ENCODE measurements at places on chromosomes 12 and 14.

DNA sequence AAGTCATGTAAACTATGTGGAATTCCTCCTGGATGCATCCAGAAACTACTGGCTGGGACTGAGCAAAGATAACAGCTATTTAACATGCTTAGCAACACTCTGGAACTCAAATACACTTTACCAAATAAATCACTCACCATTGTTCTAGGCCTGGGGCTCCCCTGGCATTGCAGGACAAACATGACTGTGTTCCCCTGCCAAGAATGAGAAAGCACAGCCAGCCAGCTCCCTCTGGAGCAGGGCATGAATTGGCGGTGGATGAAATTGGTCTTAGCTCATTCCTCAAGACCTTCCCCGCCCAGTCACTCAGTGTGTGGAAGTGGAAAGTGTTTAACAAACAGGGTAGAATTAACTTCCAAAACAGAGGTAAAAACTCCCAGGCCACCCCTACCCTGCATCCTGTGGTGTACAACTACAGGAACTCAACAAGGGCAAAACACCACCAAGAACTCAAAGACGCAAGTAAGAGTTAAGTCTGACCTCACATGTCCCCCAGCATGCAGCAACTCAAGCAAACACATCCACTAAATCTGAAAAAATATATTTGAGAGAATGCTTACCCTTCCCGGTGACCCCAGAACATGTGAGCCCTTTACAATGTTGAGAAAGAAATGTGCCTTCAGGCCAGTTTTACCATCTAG is 58.4 kb upstream of the BDKRB2 start:
- no peak for DNase-seq

- no peak for DNase-seq
Measured at GRCh38 chr14:53002576-53002975, 51.7 kb upstream of the FERMT2 start.

GRCh38 chr14:91980157-91980556 is 32.7 kb upstream of the FBLN5 start:
- DNase-seq, result no peak

DNA sequence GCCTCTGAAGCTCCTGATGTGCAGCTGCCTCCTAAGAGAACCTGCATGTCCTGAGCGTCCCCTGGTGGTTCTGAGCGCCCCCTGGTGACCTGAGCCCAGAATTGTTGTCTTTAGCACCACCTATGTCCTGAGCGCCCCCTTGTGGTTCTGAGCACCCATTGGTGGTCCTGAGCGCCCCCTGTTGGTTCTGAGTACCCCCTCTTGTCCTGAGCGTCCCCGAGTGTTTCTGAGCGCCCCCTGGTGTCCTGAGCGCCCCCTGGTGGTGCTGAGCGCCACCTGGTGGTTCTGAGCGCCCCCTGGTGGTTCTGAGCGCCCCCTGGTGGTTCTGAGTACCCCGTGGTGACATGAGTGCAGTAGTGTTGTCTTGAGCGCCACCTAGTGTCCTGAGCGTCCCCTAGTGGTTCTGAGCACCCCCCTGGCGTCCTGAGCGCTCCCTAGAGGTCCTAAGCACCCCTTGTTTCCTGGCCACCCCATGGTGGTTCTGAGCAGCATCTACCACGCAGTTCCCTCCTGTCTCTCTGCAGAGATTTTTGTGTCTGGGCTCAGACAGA is 782.5 kb downstream of the TMEM121 start:
- peak; percentile 78 for DNase-seq

GRCh38 chr14:68468437-68469207 is 324.2 kb downstream of the ZFP36L1 start:
- peak; percentile 22 for DNase-seq

DNA sequence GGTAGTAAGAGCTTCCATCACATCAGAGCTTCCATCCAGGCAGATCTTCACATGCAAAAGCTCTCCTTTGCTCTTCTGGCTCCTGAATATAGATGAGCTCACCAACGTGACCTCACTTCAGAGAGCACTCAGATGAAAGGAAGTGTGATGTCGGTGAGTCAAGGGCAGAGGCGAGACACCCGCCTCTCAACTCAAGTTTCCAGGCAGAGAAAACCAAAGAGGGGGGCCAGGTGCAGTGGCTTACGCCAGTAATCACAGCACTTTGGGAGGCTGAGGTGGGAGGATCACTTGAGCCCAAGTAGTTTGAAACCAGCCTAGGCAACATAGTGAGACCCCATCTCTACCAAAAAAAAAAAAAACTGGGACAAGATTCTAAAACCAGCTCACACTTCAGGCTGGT is 126.9 kb downstream of the DUSP6 start:
- peak; percentile 74 for DNase-seq

DNA sequence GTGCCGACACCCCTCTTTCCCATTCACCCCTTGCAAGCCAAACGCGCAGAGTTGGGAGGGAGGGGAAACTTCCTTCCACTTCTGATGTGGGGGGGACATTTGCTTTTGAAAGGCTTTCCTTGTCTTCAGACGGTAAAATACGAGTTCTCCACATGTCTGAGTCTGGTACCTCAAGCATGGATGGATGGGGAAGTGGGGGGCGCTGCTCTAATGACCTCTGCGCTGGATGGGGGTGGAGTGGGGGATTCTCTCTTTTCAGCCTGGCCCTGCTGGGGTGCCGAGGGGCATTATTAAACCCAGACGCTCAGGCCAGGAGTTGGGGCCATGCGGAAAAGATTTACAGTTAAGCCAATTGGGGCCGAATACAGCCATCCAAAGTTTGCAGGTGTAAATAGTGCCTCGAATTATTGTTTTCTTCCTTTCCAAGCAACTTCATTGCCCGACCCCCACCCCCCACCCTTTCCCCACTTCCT is 9.1 kb upstream of the TBX3 start:
- no peak for DNase-seq

GRCh38 chr12:91811481-91812287 is 334.0 kb downstream of the BTG1 start:
- DNase-seq, result peak; percentile 83

GRCh38 chr12:2191534-2192153 is 138.9 kb downstream of the CACNA1C start:
- no peak for DNase-seq

DNA sequence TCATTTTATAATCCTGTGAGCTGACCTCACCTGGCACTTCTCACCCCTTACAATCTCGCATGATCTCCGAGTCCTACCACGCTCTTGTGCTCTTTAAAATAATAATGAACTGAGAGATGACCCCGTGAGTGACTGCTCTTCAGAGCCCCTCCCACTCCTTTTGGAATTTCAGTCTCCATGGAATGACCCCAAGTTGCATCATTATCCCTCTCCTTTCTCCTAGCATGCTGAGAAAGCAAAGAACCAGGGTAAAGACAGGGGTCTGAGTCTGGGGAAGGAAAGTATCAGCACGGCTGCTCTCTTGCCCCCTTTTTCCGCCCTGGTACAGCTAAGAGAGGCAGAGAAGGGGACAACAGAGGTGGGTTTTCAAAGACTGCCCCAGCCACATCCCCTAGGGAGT is 178.3 kb upstream of the PLEKHA5 start:
- DNase-seq, result no peak

DNA sequence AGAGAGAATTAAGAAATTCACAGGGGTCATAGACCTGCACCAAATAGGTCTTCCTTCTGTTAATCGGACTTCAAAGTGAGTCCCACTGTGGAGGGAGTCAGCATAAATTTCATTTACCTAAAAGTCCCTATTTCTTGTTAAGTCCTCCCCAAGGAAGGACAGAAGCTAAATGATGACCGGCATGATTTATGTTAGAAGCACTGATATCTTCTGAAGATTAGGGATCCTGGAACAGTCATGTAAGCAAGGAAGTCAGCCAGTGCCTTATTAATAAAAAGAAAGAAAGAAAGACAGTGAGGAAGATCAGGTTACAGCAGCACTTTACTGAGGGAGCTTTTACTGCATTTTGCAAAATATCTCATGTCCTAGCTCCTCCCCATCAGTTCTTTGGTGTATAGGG is 287.5 kb downstream of the FOXG1 start:
- DNase-seq, result no peak

GRCh38 chr14:65040666-65041433 is 54.2 kb downstream of the FNTB start:
- DNase-seq, result no peak

DNA sequence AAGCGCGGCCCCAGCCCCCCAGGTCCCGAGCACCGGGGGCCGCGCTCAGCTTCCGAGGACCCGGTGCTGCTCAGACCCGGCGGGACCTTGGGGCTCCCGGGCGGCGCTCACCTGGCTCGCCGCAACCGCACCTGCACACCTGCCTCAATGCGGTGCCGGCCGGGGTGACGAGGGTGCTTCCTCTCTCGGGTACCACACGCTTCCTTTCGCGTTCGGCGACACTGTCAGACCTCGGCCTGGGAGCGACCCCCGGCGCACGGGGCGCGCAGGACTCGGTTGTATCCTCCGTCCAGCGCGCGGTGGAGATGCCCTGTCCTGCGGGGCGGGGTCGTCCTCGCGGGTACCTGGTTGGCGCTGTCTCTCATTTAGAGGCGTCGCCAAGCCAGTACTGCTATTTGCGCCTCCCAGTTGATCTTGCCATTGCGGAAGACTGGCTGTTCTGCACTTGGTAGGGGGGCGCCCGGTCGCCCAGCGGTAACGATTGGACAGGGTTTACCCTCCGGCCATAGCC is 718 bp downstream of the PACS2 start:
- peak; percentile 62 for DNase-seq

- DNase-seq, result no peak
Measured at GRCh38 chr14:55458800-55459515, 18.5 kb upstream of the TBPL2 start.

GRCh38 chr14:98912655-98913054 is 359.3 kb downstream of the BCL11B start:
- DNase-seq, result peak; percentile 44

DNA sequence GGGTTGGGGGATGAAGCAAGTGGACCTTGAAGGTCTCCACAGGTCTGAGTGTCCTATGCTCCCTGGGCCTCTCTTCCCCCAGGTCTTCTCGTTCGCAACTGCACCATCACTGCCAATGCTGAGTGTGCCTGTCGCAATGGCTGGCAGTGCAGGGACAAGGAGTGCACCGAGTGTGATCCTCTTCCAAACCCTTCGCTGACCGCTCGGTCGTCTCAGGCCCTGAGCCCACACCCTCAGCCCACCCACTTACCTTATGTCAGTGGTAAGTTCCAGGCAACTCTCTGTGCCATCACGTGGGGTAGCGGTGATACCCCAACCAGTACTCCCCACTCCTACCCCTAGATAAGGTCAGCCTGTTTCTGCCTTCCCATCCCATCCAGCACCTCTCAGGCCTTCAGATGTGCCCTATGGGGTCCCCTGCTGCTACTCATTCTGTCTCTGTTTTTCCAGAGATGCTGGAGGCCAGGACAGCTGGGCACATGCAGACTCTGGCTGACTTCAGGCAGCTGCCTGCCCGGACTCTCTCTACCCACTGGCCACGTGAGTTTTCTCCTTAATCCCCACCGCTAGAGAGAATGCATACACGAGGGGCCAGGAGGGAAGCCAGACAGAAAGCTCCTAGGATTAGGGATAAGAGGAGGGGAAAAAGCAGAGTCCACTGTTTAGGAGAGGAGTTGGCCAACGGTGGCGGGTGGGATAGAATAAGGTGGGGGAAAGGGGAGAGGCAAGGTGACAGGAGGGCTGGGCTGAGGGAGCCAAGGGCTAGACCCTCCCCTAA is 1.6 kb upstream of the TAPBPL start:
- no peak for DNase-seq

DNA sequence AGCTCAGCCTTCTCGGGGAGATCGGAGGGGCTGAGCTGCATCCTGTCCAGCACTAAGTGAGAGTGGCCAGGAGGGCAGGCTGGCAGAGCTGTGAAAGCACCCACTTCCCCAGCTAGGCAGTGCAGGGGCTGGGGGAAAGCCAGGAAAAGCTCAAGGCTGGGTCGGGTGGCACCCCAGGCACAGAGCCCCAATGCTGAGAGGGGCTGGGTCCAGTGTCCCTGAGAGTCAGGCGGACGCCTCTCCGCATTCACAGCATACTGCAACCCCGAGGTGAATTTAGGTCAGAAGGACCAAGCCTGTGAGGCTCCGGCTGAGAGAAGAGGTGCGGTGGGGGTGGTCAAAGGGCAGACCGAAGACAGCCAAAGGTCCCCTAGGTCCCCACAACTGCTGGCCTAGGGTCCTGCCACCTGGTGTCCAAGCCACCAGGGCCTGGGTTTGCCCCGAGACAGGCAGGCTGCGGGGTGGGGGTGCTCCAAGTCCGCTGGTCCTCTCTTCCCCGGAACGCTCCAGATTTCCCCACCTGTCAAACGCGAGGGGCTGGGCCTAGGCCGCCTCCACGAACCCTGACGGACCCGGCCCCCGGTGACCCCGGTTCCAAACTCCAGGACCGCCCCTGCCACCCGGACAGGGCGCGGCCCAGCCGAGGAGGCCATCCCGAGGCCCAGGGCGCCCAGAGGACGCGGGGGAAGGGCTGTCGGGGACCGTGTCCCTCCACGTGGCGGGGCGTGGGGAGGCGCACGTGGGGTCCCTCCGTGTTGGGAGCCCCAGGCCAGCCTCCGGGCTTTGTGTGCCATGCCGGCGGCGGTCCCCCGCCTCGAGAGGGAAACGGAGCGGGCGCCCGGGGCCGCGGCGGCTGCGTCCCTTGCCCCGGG is 527 bp downstream of the CAMKK2 start:
- DNase-seq, result peak; percentile 5

DNA sequence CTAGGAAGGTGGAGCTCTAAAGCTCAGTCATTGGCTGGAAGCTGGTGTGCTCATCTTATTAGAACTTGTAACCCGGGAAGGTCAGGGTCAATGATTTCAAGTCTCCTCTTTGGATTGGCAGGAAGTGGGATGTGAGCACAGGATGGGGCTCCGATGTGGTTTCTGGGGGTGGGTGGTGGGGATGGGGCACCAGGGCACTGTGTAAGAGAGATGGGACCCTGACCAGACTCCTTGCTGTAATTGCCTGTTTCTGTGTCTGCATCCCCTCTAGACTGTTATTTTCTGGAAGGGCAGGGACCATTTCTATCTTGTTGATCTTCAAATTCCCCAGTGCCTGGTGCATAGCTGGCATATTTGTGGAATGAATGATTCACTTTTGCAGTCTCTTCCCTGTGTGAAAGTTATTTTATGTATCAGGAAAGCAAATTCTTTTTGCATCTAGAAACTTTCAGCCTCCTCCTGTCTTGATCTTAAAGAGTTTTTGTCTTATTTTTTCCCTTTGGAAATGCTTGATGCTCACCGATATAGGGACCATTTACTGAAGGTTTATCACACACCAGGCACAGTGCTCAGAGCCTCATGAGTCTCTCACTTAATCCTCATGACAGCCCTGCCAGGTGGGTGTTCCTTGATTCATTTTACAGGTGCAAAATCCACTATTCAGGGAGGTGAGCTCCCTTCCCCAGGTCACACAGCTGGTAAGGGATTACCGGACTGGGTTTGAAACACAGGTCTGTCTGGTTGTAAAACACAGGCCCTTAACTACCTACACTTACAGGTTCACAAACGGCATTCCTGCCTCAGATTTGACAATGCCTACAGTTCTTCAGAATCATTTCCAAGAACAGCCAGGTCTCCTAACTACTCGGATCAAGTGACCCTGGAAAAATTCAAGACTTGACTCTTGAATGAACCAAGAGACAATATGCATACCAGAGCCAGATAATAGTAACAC is 86.9 kb upstream of the IGF1 start:
- no peak for DNase-seq

DNA sequence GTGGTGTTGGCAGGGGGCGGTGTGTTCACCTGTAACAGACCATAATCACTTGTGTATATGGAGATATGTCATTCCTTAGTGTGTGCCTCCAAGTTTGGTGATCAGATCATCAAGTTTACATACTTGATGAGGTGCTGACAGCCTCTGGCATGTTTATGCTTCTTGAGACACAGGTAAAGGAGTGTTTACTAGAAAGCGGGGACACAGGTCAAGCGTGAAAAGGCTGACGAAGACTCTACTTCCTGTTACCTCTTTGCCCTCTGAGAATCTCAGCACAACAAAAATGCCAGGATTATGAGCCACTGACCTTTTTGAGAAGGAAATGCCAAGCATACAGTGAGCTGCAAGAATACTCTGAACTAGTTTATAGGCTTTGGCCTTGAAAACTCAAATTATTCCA is 29.6 kb downstream of the PRDM4 start:
- no peak for DNase-seq

- no peak for DNase-seq
Measured at GRCh38 chr14:30596935-30597334, 25.2 kb upstream of the SCFD1 start.
